ENCODE measurements at places on chromosomes 11 and 22.

DNA sequence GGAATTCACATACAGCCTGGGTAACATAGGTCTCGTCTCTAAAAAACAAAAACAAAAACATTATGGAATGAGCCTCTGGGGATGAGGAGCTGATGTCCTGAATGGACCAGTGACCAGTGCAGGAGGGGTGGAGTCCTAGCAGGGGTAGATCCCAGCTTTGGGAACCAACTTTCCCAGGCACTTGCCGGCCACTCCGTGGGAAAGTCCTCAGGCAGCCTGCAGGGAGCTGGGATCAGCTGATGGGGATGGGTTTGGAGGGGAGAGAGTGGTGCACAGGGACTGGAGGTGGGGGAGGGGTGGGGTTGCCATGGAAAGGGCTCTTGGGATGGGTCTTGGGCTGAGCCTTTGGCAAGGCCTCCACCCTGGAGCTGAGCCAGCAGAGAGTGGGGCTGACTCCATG lies 19.1 kb downstream of the MGAT3 start:
- no peak for DNase-seq

GRCh38 chr11:57424792-57425564 lies 1.9 kb downstream of the SLC43A3 start:
- peak; percentile 42 for DNase-seq

- DNase-seq, result peak; percentile 11
Measured at GRCh38 chr22:32206774-32207758, 2.2 kb upstream of the RFPL2 start.

DNA sequence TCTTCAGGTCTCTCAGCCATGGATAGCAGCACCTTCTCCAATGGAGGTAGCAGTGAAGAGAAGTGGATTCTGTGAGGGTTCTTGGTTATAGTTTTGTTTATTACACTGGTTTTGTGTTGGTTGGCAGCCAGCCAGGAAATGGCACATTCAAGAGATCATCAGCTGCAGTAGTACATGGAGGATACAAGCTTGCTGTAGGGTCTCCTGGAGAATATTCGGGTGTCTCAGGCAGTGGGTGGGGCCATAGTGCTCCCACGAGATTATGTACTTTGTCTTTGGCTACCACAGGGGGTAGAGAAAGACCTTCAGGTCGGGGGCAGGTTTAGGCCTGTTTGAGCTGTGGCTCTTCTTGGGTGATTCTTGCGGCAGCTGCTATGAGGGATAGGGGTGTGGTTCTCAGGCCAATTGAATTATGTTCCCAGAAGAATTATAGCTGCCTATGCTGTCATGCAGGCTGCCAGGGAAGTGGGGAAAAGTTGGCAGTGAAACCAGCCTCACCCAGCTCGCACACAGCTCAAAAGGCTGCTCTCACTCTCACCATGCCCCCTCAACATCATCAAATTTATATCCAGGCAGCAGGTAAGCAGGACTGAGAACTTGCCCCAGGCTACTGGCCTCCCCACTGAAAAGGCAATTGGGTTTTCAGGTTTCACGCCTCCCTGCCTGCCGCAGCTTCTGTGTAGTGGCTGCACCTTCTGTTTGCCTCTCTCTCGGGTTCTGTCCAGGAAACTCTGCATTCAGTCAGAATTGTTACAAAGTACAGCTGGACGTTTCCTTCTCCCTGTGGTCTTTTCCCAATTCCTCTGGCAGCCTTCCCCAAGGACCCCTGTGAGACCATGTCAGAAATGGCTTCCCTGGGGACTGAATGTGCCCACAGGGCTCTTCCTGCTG lies 435.5 kb downstream of the LUZP2 start:
- DNase-seq, result no peak

DNA sequence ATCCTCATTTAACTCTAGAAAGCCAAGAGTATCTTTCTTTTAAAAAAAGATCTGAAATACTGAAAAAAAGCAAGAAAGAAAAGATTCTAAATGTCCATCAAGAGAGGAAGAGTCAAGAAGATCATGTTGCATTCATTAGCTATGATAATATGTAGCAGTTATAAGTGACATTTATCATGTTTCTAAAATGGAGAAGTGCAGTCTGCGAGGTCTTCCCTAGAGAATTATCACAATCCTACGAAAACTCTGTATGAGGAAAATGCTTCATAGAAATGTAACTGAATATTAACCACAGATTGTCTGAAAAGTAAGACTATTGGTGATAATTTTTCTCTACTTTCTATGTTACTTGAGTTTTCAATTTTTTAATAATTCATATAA lies 77.4 kb upstream of the USP47 start:
- no peak for DNase-seq

DNA sequence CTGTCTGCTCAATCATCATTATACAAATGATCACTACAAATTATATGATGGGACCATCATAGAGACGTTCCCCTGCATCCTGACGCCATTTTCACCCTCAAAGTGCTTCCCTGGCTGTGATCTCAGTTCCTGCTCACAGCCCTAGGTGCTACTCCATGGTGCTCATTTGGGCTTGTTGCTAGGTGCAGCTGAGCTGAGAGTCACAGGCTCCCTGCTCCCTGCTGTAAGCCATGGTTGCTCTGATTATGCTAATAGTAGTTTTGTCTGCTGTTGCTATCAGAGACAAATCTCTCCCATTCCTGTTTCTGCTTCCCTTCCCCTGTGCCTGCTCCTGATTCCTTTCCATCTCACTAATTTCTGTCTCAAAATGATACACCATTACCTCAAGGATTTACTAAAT lies 474.3 kb downstream of the METTL15 start:
- no peak for DNase-seq

- DNase-seq, result peak; percentile 26
Measured at GRCh38 chr11:101759771-101760450, 154.9 kb upstream of the CEP126 start.

- DNase-seq, result no peak
Measured at GRCh38 chr11:24572376-24572775, 75.5 kb downstream of the LUZP2 start.

GRCh38 chr11:73186886-73187285 lies 31.2 kb upstream of the P2RY2 start:
- DNase-seq, result no peak

- DNase-seq, result peak; percentile 79
Measured at GRCh38 chr11:125348674-125349309, 147.3 kb downstream of the FEZ1 start.

DNA sequence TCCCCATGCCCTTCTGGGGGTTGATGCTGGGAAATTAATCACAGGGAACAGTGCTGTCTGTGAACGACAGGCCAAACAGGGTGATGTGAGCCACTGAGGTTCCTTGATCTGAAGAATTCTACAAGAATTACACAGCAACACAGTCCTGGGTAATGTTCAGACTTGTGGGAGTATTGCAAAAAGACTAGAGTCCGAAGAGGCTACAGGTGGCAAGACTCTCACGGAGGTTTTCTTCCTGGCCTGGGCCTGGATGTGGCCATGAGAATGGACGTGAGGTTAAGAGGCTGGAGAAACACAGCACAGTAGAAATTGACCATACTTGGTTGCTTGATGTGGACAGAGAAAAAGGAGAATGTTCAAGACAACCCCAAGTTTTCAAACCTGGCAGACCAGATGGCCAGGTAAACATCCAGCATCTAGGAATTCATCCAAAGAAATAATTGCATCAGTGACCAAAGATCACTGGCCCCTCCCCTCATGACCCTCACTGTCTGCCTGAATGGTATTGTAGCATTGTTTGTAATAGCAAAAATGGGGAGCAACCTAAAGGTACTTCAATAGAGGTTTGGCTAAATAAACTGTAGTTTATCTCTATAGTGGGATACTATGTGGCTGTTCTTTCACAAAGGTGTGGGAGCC lies 70.8 kb downstream of the COMMD9 start:
- no peak for DNase-seq

GRCh38 chr11:56990702-56991101 lies 2.0 kb downstream of the OR5AK2 start:
- no peak for DNase-seq

GRCh38 chr11:21604564-21604963 lies 588.3 kb upstream of the ANO5 start:
- no peak for DNase-seq

DNA sequence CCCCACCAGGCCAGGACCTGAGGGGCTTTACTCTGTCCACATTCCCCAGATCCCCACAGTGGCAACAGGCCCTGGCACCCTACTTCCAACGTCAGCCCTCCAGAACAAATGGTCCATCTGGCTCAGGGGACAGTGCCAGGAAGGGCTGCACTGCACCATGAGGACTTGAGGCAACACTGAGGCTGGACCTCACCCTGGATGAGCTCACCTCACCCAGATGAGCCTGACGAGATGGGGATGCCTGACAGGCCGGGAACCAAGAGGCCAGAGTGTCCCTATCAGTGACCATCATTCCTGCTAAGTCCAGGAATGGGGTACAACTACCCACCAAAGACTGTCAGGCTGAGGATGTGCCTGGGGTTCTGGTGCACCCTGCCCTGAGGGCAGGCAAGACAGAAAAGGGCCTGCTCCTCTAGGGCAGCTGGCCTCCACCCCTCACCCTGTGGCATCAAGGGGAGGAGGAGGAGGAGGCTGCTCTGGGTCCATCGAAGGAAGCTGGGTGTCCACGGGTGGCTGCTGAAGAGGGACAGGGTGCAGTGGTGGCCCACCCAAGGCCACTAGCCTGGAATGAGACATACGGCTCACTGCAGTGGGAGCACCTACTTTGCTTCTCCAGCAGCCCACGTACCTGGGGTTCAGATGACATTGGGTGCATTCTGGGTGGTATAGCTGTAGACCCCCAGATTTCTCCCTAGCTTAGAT lies 14.6 kb downstream of the RSPH14 start:
- no peak for DNase-seq

- DNase-seq, result no peak
Measured at GRCh38 chr11:84230402-84230801, 944.2 kb upstream of the CCDC90B start.

DNA sequence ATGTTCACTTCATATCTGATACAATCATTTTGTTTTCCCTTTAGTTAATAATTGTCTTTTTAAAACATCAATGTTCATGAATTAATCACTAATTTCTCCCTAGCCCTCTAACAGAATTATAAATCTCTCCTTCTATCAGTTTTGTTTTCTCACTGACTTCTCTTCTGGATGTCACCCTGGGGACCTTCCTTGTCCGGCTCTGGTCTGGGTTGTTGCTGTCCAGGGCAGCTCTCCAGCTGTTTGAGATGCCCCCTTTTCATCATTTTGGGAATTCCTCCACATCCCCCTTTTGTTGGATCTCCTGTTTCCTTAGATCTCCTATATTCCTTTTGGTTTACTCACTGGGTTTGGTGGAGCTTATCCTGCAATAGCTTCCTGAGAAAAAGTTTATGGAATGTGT lies 35.6 kb upstream of the PSMA1 start:
- no peak for DNase-seq

DNA sequence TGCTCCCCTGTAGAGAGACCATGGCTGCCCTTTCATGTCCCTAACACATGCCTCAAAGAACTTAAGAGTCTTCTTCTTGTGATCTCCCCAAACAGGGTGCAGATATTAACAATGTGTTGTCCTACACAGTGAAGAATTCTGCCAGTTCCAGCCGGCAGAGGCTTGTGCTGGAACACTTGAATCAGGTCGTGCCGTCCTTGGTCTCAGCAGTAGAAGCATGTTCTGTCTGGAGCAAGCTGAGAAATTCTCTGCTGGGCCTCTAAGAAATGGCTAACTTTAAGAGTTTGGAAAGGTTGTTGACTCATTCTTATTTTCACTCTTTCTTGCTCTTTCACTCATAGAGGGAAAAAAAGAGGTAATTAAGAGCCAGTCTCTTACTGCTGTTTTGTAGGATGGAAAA lies 71.1 kb upstream of the SLC25A18 start:
- DNase-seq, result no peak

GRCh38 chr11:130478881-130479280 lies 30.4 kb downstream of the ADAMTS15 start:
- DNase-seq, result peak; percentile 38

GRCh38 chr11:117670924-117671323 lies 126.1 kb downstream of the DSCAML1 start:
- DNase-seq, result no peak

- no peak for DNase-seq
Measured at GRCh38 chr11:5847711-5848110, 6.0 kb upstream of the OR52E6 start.

DNA sequence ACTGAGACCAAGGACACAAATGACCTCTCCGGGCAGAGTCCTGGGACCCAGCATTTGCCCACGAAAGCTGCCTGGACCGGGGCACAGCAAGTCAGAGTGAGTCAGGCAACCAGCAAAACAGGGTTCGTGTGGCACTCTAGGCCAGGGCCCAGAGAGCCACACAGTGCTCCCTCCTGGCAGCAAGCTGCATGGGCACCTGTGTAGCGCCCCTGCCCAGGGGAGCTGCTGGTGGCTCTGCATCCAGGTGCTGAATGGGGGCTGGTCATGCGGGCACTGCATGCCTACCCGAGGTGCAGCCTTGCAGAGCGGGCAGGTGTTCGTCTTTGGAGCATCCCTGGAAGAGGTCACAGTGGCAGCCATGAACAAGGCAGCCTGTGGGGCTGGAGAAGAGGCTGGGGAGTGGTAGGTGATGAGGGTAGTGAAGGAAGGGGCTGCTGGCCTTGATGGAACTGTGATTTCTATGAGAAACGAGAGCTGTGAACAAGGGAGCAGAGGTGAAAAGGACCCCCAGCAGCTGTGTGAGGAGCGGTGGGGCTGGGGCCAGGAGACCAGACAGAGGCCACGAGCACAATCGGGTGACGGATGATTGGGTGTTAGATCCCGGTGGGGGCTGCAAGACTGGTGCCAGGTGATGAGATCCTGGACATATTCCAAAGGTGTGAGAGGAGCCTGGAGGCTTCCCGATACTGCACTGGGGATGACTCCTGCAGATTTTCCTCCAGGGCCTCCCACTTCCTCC lies 63.3 kb downstream of the DGCR2 start:
- no peak for DNase-seq

- DNase-seq, result no peak
Measured at GRCh38 chr11:33379947-33380346, 122.8 kb downstream of the HIPK3 start.

- no peak for DNase-seq
Measured at GRCh38 chr22:47300698-47301405, 538.4 kb downstream of the TBC1D22A start.

DNA sequence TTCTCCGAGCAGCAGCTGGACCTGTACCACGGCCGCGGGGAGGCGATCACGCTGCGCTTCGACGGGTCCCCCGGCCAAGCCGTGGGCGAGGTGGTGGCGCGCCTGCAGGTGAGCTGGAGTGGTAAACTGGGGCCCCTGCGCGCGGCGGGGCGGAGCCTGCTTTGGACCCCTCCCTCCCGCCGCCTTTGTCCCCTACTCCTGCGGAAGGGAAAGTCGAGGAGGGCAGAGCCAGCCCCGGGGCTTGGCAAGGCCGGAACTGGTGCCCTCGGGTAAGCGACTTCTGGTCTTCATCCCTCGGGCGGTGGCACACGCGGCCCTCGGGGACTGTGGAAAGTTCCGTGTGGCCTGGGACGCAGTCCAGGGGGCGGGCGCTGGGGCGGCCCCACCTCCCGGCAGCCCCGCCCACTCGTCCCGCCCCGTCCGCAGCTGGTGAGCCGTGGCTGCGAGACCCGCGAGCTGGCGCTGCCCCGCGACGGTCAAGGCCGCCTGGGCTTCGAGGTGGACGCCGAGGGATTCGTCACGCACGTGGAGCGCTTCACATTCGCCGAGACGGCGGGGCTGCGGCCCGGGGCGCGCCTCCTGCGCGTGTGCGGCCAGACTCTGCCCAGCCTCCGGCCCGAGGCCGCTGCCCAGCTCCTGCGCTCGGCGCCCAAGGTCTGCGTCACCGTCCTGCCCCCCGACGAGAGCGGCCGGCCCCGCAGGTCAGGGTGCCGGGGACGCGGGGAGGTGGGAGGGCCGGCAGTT lies 9.2 kb downstream of the SIPA1 start:
- peak; percentile 69 for DNase-seq

- no peak for DNase-seq
Measured at GRCh38 chr22:50225200-50225969, 19.4 kb downstream of the TUBGCP6 start.

- DNase-seq, result no peak
Measured at GRCh38 chr11:65639623-65640482, 2.0 kb downstream of the SIPA1 start.
